Stimulated activated CD4-positive, alpha-beta T cell treated with anti-CD3 and anti-CD28 coated beads, TNF-alpha, amount 100 ng/mL, for 1 hour (primary cell): ENCODE measurements at places on chromosomes 5 and 9.

DNA sequence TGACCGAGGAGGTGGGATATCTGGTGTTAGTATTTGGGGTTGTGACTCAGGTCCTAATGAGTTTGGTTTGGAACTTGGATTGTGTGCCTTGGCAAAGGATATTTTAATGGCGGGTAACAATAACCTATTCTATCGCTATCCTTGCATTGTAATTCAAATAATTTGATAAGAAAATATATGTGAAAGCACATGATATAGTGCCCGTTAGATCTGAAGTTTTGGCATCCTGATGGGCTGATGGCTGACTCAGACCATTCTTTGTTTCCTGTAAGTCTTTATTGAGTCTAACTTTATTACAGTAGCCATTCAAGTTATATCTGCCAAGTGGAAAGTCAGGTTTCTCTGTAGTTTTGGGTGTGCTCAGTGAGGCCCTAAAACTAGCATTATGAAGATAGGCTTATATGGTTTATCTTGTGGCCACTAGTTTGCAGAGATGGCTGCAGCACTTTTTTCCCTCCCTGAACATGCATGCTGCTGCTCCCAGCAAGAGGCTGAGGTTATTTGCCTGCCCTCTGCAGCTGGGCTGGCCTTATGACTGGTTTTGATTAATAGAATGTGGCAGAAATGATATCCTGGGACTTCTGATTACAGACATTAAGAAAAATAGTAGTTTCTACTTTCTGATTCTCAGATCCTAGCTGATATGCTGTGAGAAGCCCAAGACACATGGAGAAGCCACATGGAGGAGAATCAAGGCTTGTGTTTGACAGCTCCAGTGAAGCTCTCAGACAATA lies 46.6 kb downstream of the CFAP95 start:
- no peak for DNase-seq

- DNase-seq, result no peak
Observed at GRCh38 chr9:114163517-114163951, 8.2 kb downstream of the COL27A1 start.

GRCh38 chr5:59037941-59038797 lies 455.3 kb downstream of the RAB3C start:
- DNase-seq, result no peak

- no peak for DNase-seq
Observed at GRCh38 chr5:1507961-1508658, 15.7 kb downstream of the LPCAT1 start.

DNA sequence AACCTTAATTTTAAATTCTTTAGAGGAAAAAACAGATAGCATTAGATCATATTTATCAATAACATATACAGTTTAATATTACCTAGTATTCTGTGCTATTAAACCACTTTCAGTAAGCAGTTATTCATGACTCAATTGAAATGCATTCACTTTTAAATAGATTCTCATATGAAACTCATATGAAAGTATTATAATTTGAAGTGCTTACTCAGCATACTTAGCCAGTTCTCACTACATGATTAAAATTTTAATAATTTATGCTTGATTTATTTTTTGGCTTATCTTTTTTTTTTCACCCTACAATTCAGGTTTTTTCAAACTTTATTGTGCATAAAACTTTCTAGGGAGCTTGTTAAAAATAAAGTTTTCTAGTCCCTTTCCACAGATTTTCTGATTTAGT lies 694.9 kb upstream of the CDH9 start:
- DNase-seq, result no peak

GRCh38 chr5:106720367-106720766 lies 950.4 kb downstream of the EFNA5 start:
- DNase-seq, result no peak

- DNase-seq, result no peak
Observed at GRCh38 chr5:175104677-175105076, 339.3 kb downstream of the DRD1 start.

GRCh38 chr9:87270221-87270847 lies 227.3 kb upstream of the DAPK1 start:
- no peak for DNase-seq

DNA sequence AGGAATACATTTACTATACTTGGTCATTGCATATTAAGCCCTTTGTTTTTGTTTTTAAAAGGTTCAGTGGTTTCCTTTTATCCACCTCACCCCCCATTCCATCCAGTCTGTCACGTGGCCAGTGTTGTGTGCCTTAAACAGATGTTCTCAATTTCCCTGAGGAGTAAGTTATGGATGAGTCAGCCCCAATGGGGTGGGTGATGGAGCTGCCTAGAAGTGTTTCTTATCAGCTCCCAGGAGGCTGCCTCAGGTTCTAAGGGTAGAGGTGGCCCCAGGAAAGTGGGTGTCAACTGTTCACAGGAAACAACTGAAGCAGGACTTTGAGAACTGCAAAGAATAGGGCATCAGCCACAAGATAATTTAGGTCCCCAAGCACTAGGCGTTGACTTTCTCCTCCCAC lies 41.1 kb downstream of the ACTBL2 start:
- no peak for DNase-seq

DNA sequence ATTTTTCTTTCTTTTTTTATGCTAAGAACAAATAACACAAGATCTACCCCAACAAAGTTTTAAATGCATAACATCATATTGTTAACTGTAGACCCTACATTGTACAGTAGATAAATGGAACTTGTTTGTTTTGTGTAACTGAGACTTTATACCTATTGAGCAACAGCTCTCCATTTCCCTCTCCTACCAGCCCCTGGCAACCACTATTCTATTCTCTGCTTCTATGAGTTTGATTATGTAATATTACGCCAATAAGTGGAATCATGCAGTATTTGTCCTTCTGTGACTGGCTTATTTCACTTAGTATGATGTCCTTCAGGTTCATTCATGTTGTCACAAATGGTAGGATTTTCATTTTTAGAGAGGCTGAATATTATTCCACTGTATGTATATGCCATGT lies 308.2 kb upstream of the PRR16 start:
- no peak for DNase-seq

- DNase-seq, result no peak
Observed at GRCh38 chr9:104278929-104279496, 184.9 kb downstream of the SMC2 start.

- no peak for DNase-seq
Observed at GRCh38 chr9:13034694-13035002, 244.8 kb downstream of the MPDZ start.

DNA sequence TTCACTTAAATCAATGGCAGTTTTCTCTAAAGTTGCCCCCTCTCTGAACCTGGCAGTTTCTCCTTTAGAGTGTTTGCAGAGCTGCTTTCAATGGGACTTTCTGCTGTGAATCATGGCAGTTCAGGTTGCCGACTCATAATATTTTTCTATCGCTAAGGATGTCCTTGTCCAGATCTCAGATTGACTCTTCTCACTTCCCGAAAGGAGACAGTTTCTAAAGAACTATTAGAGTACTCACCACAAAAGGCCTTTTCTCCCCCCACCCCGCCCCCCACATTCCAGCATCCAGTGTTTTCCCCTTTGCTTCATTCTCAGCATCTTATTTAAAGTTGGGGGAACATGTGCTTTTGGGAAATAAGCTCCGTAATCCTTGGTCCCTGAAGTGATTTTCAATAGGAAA lies 443.5 kb upstream of the KLF4 start:
- no peak for DNase-seq

DNA sequence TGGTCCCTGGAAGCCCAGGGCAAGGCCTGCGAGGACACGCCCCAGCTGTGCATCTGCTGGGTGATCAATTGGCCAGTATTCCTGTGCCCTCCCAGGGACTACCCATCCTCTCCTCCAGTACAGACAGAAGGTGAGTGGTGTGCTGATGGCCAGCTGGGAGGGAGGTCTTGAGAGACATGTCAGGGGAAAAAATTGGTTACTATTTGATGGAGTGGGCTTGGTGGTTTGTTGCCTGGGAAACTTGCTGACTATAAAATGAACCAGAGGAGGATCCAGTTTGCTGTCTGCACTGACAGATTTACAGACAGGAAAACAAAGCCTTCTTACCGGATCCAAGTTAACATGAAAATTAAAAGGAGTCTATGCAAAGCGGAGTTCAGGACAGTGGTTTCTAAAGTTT lies 40.3 kb downstream of the MAP1B start:
- DNase-seq, result no peak
